ENCODE measurements at places on chromosomes 1 and 21.

DNA sequence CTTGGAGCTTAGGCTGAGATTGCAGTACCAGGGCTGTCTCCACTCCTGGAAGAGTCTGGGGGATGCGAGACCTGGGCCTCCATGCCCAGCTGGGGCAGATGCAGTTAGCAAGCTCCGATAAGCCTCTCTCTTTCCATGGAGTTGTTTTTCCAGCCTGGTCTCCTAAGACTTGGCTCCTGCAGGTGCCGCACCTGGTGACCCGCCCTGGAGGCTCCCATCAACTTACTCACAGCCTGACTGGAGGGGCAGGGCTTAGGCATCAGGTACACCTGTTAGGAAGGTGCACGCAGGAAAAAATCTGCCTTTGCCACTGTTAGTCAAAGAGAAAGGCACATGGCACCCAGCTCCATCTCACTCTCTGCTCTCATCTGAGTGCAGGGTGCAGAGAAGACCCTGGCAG lies 198.1 kb upstream of the TMEM51 start:
- no peak for DNase-seq

DNA sequence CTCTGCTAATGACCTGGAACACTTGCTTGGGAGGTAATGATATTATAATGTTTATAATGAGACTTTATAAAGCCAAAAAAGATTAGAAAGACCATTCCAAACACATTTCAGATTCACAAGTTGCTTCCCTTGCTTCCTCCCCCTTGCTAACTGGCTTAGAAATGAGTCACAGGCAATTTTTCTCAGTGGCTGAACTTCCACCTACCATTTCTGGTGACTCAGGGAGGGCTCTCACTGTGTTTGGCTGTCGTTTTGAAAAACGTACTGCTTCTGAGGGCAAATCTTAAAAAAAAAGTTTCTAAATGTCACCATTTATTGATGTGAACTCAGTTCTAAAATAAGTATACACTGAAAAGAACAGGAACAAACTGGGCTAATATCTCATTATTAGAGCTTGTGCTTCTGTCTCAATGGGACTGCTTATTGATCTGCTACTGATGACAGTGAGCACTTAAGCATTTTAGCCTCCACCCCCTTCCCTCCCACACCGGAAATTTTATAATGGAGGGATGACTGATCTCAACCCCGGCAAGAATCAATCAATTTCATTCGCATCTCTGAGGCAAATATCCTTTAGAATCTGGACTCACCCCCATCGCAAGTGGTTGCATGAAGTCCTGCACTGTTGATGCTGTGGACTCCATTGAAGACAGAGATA lies 278.3 kb downstream of the KCTD3 start:
- no peak for DNase-seq

GRCh38 chr1:31798433-31799195 lies 17.2 kb downstream of the SPOCD1 start:
- no peak for DNase-seq

- DNase-seq = no peak
These were observed 100.8 kb downstream of the TOMM20 start for GRCh38 chr1:235027862-235028250.

DNA sequence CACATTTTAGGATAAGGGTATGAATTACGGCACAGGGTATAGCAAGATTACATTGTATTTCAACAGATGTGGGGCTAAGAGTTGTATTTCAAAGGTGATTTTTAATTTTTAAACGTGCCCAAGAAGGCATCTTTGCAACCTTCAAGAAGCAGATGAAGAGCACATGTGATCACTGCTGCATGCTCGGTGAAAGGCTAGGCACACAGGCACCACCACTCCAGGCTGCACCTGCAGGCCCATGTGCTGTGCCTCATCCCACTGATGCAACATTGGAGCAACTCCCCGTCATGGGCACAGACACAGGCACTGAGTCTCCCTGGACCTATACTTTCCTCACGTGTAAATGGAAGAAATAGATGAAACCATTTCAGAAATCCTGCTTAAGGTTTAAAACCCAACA lies 23.5 kb downstream of the UBE2G2 start:
- no peak for DNase-seq
